Esophagus squamous epithelium (tissue), 5 donors: ENCODE measurements at places on chromosomes 16 and 17.

DNA sequence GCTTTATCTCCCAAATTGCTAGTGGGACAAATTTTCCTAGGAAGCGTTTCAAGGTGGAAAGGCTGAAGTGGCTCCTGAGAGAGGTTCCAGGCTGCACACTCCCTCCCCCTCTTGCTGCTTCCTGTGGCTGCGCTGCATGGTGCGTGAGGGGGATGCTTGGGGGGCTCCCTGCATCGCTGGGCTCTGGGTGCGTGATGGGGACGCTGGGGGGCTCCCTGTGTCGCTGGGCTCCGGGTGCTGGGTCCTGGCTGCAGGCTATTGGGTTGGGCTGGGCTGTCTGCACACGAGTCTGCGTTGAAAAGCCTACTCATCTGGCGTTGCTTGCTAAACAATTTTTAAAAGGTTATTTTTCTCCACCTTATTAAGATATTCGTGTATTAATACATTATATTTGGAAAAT, 30.1 kb downstream of the NDEL1 start:
- no peak for DNase-seq

GRCh38 chr16:84928679-84929420, 82.5 kb downstream of the ZDHHC7 start:
- DNase-seq = no peak

- no peak for DNase-seq
These were observed 2.7 kb downstream of the MPRIP start for GRCh38 chr17:17044846-17045561.

DNA sequence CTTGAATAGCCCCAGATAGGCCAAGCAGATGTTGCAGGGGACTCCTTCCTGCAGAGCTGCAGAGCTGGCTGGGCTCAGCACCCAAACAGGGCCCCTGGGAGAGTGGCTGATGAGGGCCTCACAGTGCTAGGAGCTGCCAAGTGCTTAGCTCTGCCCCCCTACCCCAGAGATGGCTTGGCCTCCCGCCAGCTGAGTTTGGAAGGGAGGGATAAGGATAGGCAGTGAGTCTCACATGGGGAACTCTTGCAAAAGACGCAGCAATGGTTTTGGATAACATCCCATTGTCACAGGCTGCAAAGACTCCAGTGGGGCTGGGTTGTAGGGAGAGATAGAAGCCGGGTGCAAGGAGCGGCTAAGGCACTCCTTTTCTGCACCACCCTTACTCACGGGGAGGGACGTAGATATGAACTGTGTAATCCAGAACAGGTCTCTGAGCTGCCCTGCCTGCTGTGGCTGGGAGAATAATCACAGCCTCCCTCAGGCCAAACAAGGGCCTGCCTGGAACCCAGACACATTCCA, 52.9 kb upstream of the MAF start:
- DNase-seq = no peak

DNA sequence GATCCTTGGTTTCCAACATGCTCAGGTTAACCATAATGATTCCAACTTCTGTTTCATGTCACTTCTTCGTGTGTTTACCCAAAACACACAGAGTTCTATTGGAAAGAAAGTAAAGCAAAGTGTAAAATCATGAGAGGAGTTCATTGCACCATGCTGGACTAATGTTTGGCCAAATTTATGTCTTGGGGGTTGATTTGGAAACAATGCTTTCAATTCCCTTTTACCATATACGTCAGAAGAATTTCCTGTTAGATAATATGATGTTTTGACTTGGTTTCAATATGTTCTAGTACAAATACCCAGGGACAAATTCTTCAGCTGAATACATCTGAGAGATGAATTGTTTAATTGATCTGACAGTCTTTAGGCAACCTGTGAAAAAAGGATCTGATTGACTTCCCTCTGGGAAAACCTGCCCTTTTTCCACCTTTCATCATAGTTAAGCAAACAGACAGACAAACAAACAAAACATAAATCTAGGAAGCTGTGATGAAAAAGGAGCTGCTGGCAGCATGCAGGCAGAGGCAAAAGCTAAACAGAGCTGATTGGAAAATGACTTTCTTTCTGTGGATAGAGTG, 26.0 kb upstream of the MPHOSPH6 start:
- no peak for DNase-seq

- DNase-seq = no peak
These were observed 23.2 kb downstream of the ZNF652 start for GRCh38 chr17:49338883-49339282.

DNA sequence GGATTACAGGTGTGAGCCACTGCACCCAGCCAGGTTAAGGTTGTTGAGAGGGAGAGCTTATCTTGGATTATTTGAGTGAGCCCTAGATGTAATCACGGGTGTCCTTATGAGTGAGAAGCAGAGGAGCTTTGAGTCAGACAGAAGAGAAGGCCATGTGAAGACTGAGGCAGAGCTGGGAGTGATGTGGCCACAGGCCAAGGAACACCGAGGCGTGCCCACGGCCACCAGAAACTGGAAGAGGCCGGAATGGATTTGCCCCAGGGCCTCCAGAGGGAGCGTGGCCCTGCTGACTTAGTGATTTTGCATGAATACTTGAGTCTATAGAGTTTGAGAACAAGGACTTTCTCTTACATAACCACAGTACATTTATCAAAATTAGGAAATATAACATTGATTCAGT, 137.7 kb downstream of the RPTOR start:
- no peak for DNase-seq

DNA sequence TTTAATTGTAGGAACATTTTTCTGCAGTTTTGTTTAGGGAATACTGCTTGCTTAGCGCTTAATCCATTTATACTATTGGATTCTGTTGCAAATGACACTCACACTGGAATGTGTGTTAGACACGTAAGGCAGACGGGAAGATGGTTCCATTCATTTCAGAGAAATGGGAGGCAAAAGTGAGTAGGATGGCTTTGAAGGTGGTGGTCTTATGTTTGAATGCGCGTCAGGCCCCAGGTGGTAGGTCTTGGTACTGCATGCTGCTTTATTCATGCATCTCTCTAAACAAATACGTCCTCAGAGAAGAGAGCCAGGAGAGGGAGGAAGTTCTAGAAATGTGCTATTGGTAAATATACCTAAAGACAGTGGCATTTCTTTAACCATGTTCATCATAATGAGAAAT, 997.6 kb upstream of the RBFOX1 start:
- no peak for DNase-seq

DNA sequence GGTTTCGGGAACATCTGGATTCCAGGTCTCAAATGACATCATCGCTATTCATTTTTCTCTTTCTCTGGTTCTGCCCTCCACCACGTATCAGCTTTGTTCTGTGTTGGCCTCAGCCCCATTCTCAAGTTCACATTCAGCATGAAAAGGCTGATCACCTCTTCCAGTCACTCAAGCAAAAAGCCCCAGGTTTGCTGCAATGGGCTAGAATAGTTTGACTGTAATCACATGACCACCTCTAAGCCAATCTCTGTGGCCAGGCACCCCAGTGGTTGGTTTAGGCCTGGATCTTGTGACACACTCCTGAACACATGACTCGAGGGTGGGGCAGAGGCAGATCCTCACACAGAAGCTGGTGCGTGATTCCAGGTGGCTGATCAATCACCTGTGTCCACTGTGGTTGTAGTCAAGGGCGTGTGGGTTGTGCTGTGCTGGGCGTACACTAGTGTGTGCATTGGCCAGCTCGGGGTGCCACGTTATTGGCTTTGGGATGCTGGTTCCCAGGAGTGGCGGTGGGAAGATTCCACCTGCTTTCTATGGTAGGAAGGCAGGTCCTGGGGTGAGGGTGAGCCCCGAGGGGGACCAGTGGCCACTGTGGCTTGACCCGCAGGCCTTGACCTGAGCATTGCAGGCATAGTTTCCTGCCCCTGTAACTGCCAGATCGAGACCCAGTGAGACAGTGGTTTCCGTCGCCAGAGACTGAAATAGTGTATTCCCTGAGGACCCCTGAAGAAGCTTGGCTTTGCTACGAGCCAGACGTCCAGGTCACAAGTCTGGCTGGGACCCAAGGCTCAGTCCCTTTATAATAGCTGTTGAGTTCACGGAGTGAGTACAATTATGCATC, 12.0 kb downstream of the EEF2K start:
- DNase-seq = no peak

DNA sequence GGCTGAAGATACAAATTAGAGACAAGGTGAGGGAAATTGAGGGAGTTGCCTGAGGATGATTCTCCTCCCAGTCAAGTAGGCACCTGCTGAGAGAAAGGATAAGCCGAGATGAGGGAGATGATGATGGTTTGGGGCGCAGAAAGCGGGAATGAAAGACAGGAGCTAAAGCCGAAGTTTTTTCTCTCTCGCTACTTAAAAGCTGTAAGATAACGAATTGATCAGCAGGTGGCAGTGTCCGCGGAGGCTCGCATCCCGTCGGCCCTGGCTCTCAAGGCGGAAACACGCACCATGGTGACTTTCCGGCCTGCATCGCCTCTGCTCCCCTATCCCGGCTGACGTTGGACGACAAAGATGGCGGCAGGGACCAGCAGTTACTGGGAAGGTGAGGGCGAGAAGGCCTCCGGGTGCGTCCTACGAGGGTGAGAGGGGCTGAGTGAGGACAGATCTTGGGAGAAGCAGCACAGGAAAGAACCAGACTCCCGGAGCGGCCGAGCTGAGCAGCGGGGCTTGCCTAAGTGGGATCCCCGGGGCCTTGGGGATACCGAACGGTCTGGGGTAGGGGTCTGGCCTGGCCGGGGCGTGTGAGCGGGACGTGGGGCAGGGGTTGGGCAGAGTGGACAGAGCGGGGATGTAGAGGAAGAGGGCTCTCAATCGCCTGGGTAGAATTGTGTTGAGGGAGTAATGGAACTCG, at the start of gene GOSR1:
Gene GOSR1 (plus strand): TSS at position 326 of the 691 bp plus-strand sequence. CDS start 26 bp downstream, at position 352.
- DNase-seq = peak; percentile 48

- no peak for DNase-seq
These were observed 47.7 kb downstream of the SMURF2 start for GRCh38 chr17:64614266-64615027.

- no peak for DNase-seq
These were observed 5.0 kb downstream of the DUS1L start for GRCh38 chr17:82060614-82061013.

GRCh38 chr17:43453331-43453812, 30.4 kb upstream of the DHX8 start:
- no peak for DNase-seq

- DNase-seq = no peak
These were observed 352.6 kb downstream of the SEC14L1 start for GRCh38 chr17:77493238-77493820.

DNA sequence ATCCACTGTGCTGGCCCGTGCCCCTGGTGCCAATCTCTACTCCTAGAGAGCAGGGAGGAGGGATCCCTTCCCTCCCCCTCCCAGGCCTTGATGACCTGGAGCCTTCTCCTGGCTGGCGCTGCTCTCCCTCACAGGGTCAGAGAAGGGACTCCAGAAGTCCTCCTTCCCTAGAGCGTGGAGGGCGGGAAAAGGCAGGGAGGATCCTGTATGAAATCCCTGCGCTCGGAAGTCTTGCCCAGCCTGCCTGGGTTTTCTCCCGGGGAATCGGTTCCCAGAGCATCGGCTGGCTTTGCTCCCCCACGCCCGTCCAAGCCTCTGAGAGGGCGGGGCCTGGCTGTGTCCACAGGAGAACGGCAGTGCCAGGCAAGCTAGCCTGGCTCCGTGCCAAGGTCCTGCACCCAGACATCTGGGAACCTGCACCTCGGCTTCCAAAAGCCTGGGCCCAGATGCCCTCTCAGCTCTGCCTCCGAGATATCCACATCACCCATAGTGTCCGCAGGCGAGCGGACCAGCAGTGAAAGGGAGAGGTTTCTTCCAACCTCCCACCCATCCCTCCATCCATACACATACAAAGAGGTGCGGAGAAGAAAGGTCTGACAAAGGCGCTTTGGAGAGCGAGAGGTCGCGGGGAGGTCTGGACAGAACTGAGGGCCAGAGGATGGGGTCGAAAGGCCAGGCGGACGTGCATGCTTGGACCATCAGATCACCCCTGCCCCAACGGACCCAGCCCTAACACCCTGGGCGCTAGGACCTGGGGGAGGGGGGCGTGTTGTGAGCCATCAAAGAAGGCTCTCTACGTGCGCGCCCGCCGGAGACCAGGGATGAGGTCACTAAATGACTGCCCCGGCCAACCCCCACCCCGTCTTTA, 1.1 kb downstream of the MPP2 start:
- no peak for DNase-seq

GRCh38 chr17:31389657-31390381, 1.7 kb upstream of the RAB11FIP4 start:
- no peak for DNase-seq

DNA sequence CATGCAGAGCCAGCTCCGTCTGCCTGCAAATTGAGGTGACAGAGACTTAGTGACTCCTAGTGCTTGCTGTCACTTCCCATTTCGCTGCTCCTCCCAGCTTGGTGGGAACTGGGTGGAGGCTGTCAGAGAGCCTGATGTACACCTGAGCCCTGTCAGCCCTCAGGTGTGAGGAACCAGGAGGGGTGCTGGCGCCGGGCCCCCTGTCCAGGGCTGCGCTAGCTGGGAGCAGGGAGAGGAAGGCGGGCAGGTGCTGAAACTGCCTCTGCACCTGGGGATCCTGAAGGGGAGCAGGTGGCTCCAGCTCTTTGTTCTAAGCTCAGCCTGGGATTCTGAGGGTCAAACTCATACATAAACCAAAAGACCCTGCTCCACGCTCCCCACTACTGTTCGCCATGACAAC, 10.8 kb upstream of the WSCD1 start:
- no peak for DNase-seq

DNA sequence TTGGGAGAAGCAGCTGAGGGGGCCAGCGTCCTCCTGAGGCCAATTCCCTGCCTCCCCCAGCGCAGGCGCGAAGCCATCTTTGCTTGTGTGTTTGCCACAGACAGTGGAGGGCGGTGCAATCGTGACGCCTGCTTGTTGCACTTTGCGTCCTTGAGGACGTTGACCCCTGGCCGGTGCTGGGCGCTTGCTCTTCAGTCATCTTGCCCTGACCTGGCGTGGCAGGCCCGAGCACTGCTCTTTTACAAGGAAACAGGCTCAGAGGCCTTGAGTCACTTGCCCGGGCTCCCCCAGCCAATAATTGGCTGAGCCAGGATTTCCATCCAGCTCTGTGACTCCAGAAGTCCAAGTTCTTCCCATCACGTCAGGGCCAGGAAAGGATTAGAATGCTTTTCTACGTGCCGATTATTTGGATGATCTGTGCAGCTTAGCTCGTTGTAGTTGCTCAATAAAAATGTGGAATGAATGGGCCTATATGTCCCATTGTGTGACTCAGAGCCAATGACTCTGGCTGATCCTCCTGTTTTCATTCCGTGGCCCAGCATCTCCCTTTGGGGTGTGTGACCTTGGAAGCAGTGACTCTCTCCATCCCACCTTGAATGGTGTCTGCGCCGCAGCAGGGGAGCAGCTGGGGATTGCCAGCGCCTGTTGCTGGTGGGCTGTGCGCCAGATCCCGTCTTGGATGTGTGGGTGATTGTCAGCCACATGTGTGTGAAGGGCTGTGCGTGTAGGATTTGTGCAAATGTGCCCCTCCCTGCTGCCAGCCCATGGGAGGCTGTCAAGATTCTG, 214.1 kb downstream of the SEC14L1 start:
- no peak for DNase-seq

DNA sequence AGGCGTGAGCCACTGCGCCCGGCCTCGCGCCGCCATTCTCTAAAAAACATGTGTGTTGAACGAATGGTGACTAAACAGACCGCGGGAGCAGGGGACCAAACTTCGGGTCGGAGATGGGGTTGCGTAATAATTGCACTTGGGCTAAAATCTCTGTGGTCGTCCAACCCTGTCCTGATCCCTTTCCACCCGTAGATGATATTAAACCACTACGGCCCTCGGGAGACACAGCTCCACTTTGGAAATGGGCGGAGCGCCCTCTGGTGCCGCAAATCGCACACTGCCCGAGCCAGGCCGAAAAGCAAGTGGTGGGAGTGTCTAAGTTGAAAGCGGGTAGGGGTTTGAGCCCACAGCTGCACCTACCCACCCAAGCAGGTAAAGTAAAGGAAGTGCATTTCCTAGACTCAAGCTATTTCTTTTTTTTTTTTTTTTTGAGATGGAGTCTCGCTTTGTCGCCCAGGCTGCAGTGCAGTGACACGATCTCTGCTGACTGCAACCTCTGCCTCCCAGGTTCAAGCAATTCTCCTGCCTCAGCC, 17.0 kb downstream of the CAVIN1 start:
- DNase-seq = no peak
